Activated CD8-positive, alpha-beta T cell treated with anti-CD3 and anti-CD28 coated beads, Interleukin-2, amount 10 ng/mL, durations not matched to agents 7 days and 5 days (primary cell): ENCODE measurements at places on chromosomes 6 and 20. TPM values are rescaled to one million over a fixed set of nuclear protein-coding genes. Genes with fewer than 3 reads are reported as not detected.

GRCh38 chr6:97177905-97178304 is 105.1 kb downstream of the MMS22L start:
- H3K4me3 ChIP-seq = no peak overlapping the region
- DNase-seq = no peak
- peaks cover 29% of the 10 kb centered on the region for H3K36me3 ChIP-seq
- no peaks in the 10 kb centered on the region for H3K27me3 ChIP-seq
- no peak overlapping the region for H3K27ac ChIP-seq

Gene CFB
- not detected for total RNA-seq

DNA sequence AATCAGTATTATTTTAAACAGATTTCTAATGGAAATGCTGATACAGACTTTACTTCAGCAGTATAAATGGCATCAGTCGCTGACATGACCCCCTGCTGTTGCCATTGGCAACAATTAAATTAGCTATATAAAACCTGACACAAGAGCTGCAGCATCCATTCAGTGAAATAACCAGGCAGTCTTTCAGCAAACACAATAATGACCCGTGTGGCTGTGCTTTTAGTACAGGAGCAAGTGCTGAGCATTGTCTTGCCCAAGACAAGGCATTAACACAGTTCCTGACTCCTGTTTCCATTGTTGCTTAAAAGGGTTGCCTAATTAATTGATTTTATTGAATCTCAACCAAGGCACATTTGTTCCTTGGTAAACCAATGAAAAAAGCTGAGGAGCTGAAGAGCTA is 382.1 kb downstream of the HACE1 start:
- no peak overlapping the region for H3K27ac ChIP-seq
- H3K27me3 ChIP-seq = no peaks in the 10 kb centered on the region
- DNase-seq = no peak
- H3K4me1 ChIP-seq = no peaks in the 10 kb centered on the region
- H3K4me3 ChIP-seq = no peak overlapping the region

Gene SLX4IP
- 8.8 TPM for total RNA-seq

DNA sequence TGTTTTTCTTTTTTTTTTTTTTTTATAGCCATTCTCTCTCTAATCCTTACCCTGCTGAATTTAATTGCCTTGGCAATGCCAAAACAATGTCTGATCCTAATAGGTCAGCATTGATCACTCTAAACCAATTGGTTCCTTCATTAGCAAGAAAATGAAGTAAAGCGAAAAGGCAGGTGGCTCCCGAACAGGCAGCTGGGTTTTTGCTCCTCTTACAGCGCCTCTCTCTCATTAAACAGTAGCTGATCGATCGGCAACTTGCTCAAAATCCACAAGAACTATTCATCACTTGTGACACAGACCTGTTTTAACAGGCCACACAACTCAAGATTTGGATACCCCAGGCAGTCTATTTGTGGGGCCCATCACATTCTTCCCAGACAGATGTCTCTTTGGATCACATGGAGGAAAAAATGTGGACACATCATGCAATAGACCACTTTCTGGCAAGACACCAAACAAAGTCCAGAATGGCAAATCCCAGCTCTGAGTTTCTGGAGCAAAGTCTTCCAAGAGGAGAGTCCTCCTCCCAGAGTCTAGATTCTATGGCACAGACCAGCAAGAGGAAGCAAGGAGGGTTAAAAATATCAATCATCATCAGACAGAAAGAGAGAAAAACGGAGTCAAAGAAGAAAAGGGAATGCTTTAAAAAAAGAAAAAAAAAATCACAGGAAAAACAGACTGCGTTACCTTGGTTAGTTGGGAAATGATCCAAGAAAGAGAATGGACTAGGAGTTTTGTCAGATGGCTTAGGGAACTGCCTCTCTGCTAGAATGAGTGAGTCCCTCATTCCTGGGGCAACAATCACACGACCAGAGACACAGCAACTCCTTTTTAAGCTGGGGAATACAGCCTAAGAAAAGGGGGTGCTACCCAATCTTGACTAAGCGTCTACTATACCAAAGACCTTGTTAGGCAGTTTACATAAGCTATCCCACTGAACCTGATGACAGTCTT is 247.8 kb downstream of the BTBD9 start:
- no peak for DNase-seq
- no peak overlapping the region for H3K27ac ChIP-seq
- no peaks in the 10 kb centered on the region for H3K36me3 ChIP-seq

DNA sequence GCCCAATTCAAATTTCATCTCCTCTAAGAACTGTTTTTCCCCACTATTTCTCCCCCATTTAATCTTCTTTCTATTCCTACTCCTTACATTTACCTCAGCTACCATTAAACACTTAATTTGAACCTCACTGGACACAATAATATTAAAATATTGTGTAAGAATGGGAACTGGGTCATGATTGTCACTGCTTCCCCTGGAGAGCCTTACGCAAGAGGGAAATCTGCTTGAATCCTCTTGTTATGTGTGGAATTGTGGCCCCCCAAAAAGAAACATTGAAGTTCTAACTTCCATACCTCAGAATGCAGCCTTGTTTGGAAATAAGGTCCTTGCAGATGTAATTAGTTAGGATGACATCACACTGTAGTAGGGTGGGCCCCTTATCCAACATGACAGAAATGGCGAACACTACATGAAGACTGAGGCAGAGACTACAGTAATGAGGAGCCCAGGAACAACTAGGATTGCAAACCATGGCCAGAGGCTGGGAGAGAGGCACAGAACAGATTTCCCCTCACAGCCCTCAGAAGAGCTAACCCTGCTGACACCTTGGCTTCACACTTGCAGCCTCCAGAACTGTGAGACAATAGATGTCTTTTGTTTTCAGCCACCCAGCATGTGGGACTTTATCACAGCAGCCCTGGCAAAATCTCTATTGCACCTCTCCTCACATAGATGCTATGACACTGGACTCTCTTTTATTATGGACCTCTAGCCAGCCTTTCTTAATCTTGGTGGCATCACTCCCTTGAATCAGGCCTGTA is 29.9 kb downstream of the HIVEP2 start:
- no peak overlapping the region for H3K4me3 ChIP-seq
- peaks cover 33% of the 10 kb centered on the region for H3K36me3 ChIP-seq
- peak overlapping the region; percentile 8 for H3K27ac ChIP-seq
- peaks cover 76% of the 10 kb centered on the region for H3K4me1 ChIP-seq
- no peak for DNase-seq

DNA sequence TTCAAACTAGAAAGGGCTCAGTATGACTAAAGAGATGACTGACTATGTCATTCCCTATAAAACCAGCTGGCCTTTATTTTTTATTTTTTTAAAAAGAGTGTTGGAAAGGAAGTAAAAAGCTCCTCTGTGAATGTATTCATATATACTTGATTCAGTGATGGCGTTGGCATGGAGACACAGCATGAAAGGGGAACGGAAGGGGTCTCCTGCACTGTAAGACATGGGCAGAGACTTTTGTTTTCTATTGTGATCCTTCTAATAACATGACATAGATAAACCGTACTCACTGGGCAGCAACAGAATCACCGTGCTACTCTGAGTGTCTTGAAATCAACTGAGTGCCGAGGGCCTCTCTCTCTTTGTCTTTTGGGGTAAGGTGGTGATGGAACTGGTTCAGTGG is 228.1 kb upstream of the RIN2 start:
- no peaks in the 10 kb centered on the region for H3K36me3 ChIP-seq
- no peaks in the 10 kb centered on the region for H3K27me3 ChIP-seq
- H3K4me3 ChIP-seq = no peak overlapping the region
- no peak for DNase-seq
- no peaks in the 10 kb centered on the region for H3K4me1 ChIP-seq
- H3K27ac ChIP-seq = no peak overlapping the region

DNA sequence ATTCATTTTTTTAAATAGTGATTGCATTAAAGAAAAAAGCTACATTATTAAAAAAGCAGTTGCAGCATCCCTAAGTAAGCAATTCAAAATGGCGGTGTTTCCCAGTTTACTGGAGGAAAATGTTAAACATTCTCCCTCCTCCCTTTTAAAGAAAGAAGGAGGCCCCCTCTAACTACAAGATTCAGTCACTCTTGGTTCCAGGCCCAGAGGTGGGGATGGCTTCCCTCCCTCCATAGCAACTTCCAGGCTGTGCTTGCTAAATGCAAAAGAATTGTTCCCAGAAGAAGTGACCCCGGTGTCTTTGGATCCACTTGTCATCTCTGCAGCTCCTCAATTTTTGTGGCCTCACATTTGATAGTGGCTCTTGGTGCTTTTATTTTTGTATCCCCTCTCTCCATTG is 165.9 kb downstream of the SOBP start:
- DNase-seq = no peak
- H3K27ac ChIP-seq = no peak overlapping the region
- no peak overlapping the region for H3K4me3 ChIP-seq
- H3K27me3 ChIP-seq = no peaks in the 10 kb centered on the region
- peaks cover 4% of the 10 kb centered on the region for H3K36me3 ChIP-seq

Gene PAQR8
- 25.7 TPM for total RNA-seq

GRCh38 chr6:20564269-20564668 is 30.0 kb downstream of the CDKAL1 start:
- H3K4me1 ChIP-seq = peaks cover 15% of the 10 kb centered on the region
- H3K36me3 ChIP-seq = peaks cover 12% of the 10 kb centered on the region
- H3K27ac ChIP-seq = no peak overlapping the region
- DNase-seq = no peak
- H3K4me3 ChIP-seq = no peak overlapping the region

DNA sequence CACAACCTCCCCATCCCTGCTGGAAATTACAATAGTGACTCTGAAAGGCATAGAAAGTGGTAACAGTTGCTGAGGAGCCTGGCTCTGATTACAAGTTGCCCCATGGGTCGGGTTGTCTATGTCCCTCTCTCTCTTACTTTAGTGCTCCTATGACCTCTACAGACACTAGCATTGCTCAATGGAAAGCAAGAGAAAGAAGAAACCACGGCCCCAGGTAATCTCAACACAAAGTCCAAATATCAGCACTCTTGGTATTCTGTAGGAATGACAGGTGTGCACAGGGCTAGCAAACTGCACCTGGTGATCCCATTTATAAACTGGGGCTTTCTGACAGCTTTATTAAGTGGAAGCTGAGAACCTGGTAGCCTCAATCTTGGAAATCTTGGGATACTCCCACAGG is 80.4 kb upstream of the EMILIN3 start:
- no peaks in the 10 kb centered on the region for H3K27me3 ChIP-seq
- DNase-seq = no peak
- H3K27ac ChIP-seq = no peak overlapping the region
- H3K4me1 ChIP-seq = peaks cover 8% of the 10 kb centered on the region
- peaks cover 40% of the 10 kb centered on the region for H3K36me3 ChIP-seq
- no peak overlapping the region for H3K4me3 ChIP-seq

Gene KCNG1
- not detected for total RNA-seq

GRCh38 chr20:2814587-2815051 is at the start of gene C20orf141:
Gene C20orf141 (plus strand): TSS chr20:2814987. CDS start chr20:2815185, 198 bp downstream.
- H3K36me3 ChIP-seq = no peaks in the 10 kb centered on the region
- H3K27ac ChIP-seq = no peak within 1 kb of the TSS
- H3K4me3 ChIP-seq = no peak within 1 kb of the TSS
- H3K27me3 ChIP-seq = peaks cover 54% of the 10 kb centered on the region

Gene SYNGAP1
- 48.2 TPM for total RNA-seq

DNA sequence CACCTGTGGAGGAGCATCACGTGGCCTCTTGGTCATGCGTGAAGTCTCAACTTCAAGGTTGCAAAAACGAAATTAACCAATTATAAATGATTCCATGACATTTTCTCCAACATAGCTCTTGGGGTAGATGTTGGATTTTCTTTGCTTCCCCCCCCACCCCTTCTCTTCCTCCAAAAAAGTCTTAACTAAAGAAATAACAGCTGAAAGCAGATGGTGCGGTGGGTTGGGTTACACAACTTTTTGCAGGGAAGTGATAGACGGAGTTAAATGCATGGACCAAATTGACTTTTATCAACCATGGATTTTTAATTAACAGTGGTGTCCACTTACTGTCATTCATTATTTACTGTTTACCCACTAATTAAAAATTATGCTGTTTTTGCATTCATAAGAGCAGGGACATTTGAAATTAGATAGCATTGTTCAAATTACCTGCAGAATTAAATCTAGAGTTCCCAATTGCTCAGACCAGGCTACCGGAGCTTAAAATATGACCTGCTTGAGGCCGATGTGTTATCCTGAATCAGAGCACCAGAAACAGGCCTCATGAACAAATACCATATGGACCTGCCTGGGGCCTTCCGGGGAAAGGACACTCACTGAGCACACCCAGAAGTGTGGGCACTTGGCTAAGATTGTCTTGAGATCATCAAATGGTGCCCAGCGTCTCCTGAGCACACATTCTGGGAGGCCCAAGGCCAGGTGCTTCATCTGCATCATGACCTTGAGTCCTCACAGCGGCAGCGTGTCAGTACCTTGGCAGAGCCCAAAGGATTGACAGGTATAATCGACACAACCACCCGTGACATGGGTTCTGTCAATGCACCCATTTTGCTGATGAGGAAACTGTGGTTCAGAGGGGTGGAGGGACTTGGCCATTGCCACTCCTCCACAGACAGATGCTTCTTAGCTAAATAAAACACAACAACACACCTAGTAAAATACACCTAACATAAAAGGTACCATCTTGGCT is 41.5 kb downstream of the APCDD1L start:
- no peaks in the 10 kb centered on the region for H3K4me1 ChIP-seq
- peaks cover 5% of the 10 kb centered on the region for H3K27me3 ChIP-seq

GRCh38 chr6:109740787-109741186 is 49.7 kb downstream of the FIG4 start:
- peaks cover 10% of the 10 kb centered on the region for H3K36me3 ChIP-seq
- no peak overlapping the region for H3K27ac ChIP-seq
- no peak overlapping the region for H3K4me3 ChIP-seq
- no peaks in the 10 kb centered on the region for H3K27me3 ChIP-seq
- no peak for DNase-seq

GRCh38 chr6:3001773-3002293 is 2.1 kb downstream of the NQO2 start:
- H3K36me3 ChIP-seq = peaks cover 25% of the 10 kb centered on the region
- no peak overlapping the region for H3K4me3 ChIP-seq
- H3K27me3 ChIP-seq = no peaks in the 10 kb centered on the region
- peaks cover 34% of the 10 kb centered on the region for H3K4me1 ChIP-seq
- peak; percentile 34 for DNase-seq

Gene SPATA25
- total RNA-seq = 0.76 TPM

- DNase-seq = no peak
- no peaks in the 10 kb centered on the region for H3K4me1 ChIP-seq
- H3K27ac ChIP-seq = no peak overlapping the region
- H3K4me3 ChIP-seq = no peak overlapping the region
These were observed 111.0 kb downstream of the DTNBP1 start for GRCh38 chr6:15551798-15552197.

GRCh38 chr6:167157863-167158262 is at the start of gene GPR31:
Gene GPR31 (minus strand): TSS chr6:167157980. CDS start chr6:167157831, 149 bp downstream.
- H3K4me1 ChIP-seq = peaks cover 9% of the 10 kb centered on the region
- DNase-seq = no peak
- no peak within 1 kb of the TSS for H3K4me3 ChIP-seq
- peaks cover 8% of the 10 kb centered on the region for H3K27me3 ChIP-seq

Gene CTAGE9
- not detected for total RNA-seq

GRCh38 chr6:12051861-12052368 is 39.8 kb downstream of the HIVEP1 start:
- DNase-seq = peak; percentile 84
- peaks cover 59% of the 10 kb centered on the region for H3K4me1 ChIP-seq
- H3K27ac ChIP-seq = peak overlapping the region; percentile 84
- H3K27me3 ChIP-seq = no peaks in the 10 kb centered on the region
- H3K36me3 ChIP-seq = peaks cover 26% of the 10 kb centered on the region
- H3K4me3 ChIP-seq = peak overlapping the region; percentile 55
